ENCODE measurements at places on chromosomes 16 and 17. TPM values are rescaled to one million over a fixed set of nuclear protein-coding genes. Genes with fewer than 3 reads are reported as not detected.
A peak's percentile ranks its signal among the peaks of the same experiment; 100 is the strongest.

- H3K4me1 ChIP-seq: peaks cover 63% of the 10 kb centered on the region
- peaks cover 14% of the 10 kb centered on the region for H3K36me3 ChIP-seq
- peak; percentile 19 for DNase-seq
- H3K27me3 ChIP-seq: no peaks in the 10 kb centered on the region
Observed at GRCh38 chr17:66540131-66540781, 237.8 kb downstream of the PRKCA start.

DNA sequence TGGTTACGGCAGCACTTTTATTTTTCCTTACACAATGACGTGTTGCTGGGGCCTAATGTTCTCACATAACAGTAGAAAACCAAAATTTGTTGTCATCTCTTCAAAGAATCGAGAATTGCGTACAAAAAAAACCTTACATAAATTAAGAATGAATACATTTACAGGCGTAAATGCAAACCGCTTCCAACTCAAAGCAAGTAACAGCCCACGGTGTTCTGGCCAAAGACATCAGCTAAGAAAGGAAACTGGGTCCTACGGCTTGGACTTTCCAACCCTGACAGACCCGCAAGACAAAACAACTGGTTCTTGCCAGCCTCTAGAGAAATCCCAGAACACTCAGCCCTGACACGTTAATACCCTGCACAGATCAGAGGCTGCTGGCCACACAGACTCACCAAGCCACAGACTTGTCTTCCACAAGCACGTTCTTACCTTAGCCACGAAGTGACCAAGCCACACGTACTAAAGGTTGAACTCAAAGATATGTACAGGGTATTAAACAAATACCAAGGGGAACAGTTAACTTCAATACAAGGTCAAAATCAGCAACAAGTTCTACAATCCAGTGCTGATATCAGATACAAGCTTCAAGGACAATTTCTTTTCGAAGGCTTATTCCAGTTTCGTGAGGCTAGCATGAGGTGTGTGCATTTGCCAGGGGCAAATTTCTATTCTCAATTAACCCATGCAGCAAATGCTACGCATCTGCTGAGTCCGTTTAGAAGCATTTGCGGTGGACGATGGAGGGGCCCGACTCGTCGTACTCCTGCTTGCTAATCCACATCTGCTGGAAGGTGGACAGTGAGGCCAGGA, 2.4 kb downstream of the ACTG1 start:
- no peaks in the 10 kb centered on the region for H3K27me3 ChIP-seq
- peaks cover 12% of the 10 kb centered on the region for H3K4me1 ChIP-seq
- H3K27ac ChIP-seq: peak overlapping the region; percentile 86
- DNase-seq: peak; percentile 34
- H3K4me3 ChIP-seq: peak overlapping the region; percentile 97

DNA sequence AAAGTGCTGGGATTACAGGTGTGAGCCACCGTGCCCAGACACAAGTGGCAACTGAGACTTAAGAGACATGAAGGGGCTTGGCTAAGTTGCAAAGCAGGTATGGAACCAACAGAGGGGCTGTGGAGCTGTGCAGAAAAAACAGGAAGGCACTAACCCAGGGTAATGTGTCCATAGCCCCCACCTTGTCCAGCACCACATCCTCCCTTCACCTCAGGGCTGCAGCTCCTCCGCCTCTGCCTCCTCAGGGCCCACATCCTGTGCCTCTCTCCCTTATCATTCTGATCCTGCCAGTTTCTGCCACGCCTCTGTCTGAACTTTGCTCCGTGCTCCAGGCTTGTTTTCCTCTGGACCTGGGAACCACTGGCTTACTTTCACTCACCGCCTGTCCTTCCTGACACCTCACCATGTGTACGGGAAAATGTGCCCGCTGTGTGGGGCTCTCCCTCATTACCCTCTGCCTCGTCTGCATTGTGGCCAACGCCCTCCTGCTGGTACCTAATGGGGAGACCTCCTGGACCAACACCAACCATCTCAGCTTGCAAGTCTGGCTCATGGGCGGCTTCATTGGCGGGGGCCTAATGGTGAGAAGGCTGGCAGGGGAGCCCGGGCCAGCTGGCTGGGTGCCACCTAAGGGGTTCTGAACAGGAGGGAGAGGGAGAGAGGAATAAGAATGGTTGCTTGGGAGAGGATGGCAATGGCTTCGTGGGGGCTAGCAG, at the start of gene TM4SF5:
TSS of gene TM4SF5 (plus strand) at position 368 of the 716 bp plus-strand sequence. CDS start at position 405, 37 bp downstream.
- DNase-seq: peak; percentile 17
- H3K4me1 ChIP-seq: peaks cover 13% of the 10 kb centered on the region
- no peak within 1 kb of the TSS for H3K27ac ChIP-seq
- H3K36me3 ChIP-seq: no peaks in the 10 kb centered on the region
- no peak within 1 kb of the TSS for H3K4me3 ChIP-seq
- peaks cover 7% of the 10 kb centered on the region for H3K27me3 ChIP-seq

DNA sequence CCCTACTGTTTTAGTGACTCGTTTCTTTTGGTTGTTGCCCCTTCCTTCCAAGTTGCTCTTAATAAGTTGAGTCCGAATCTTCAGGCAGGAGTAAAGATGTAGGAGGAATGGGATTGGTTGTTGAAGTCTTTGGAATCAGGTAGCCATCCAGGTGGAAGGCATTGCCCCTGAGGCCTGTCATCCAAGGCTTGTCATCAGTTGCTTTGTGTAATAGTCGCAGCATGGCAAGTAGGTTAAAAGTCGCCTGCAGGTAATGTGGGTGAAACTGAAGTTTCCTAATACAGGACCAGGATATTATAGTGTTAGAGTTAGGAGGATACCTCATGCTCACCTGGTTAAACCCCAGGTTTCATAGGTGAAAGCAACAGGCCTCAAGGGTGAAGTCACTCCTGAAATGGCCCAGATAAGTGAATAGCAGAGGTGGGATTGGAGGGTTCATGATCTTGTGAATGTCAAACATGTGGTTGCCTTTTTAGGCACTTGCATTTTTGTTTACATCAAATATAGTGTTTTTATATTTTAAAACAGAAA, 934 bp downstream of the PCTP start:
- H3K4me1 ChIP-seq: peaks cover 11% of the 10 kb centered on the region
- no peak for DNase-seq
- no peaks in the 10 kb centered on the region for H3K36me3 ChIP-seq

GRCh38 chr17:26818736-26819135, 475.2 kb upstream of the WSB1 start:
- no peaks in the 10 kb centered on the region for H3K4me1 ChIP-seq
- DNase-seq: no peak
- H3K4me3 ChIP-seq: no peak overlapping the region
- no peaks in the 10 kb centered on the region for H3K27me3 ChIP-seq
- no peaks in the 10 kb centered on the region for H3K36me3 ChIP-seq
- H3K27ac ChIP-seq: no peak overlapping the region

- no peaks in the 10 kb centered on the region for H3K36me3 ChIP-seq
- no peak overlapping the region for H3K27ac ChIP-seq
- no peak for DNase-seq
- H3K4me3 ChIP-seq: no peak overlapping the region
- peaks cover 6% of the 10 kb centered on the region for H3K27me3 ChIP-seq
Observed at GRCh38 chr16:2815299-2815771, 1.7 kb upstream of the PRSS21 start.

GRCh38 chr17:50785946-50786570, 18.7 kb upstream of the ANKRD40CL start:
- H3K27me3 ChIP-seq: peaks cover 8% of the 10 kb centered on the region
- no peak overlapping the region for H3K4me3 ChIP-seq
- no peak for DNase-seq
- peaks cover 9% of the 10 kb centered on the region for H3K4me1 ChIP-seq

DNA sequence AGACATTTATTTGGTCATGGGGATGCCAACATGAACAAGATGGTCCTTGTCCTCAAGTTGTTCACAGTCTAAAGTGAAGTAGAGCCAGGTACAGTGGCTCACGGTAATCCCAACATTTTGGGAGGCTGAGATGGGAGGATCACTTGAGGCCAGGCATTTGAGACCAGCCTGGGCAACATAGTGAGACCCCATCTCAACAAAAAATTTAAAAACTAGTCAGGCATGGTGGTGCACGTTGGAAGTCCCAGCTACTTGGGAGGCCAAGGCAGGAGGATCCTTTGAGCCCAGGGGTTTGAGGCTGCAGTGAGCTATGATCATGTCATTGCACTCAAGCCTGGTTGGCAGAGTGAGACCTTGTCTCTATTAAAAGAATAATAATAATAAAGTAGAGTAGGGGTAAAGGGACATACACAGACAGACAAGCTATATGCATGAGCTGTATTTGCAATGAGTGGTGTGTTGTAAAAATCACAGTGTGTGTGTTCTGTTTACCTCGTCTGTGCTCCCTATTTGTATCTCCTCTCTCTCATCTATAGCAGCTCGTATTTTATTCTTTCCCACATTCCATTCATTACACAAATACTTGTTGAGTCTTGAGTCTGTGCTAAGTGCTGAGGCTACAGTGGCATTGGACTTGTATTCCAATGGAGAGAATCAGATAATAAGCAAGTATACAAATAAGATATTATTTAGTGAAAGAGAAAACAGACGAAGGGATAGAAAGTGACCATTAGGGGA, 73.9 kb upstream of the DHX40 start:
- no peak overlapping the region for H3K27ac ChIP-seq
- no peak for DNase-seq
- peaks cover 4% of the 10 kb centered on the region for H3K27me3 ChIP-seq
- H3K4me1 ChIP-seq: no peaks in the 10 kb centered on the region
- no peaks in the 10 kb centered on the region for H3K36me3 ChIP-seq
- no peak overlapping the region for H3K4me3 ChIP-seq

GRCh38 chr17:80894439-80894721, 97.3 kb upstream of the CHMP6 start:
- peaks cover 87% of the 10 kb centered on the region for H3K36me3 ChIP-seq
- H3K4me1 ChIP-seq: peaks cover 77% of the 10 kb centered on the region
- no peak for DNase-seq
- peak overlapping the region; percentile 81 for H3K27ac ChIP-seq
- H3K4me3 ChIP-seq: peak overlapping the region; percentile 72

GRCh38 chr17:83008526-83008925, 70.9 kb upstream of the METRNL start:
- peaks cover 9% of the 10 kb centered on the region for H3K36me3 ChIP-seq
- H3K27ac ChIP-seq: no peak overlapping the region
- H3K4me3 ChIP-seq: no peak overlapping the region
- no peak for DNase-seq
- no peaks in the 10 kb centered on the region for H3K4me1 ChIP-seq
- H3K27me3 ChIP-seq: no peaks in the 10 kb centered on the region

- H3K4me3 ChIP-seq: no peak overlapping the region
- H3K27me3 ChIP-seq: no peaks in the 10 kb centered on the region
Observed at GRCh38 chr17:75822119-75822799, 21.9 kb downstream of the UNC13D start.

Gene PIMREG
- total RNA-seq: 8.4 TPM

Gene TNS4
- total RNA-seq: 12.8 TPM

Gene INCA1
- total RNA-seq: 0.28 TPM

Gene ARMC7
- 7.7 TPM for total RNA-seq

Gene RABEP1
- 66.2 TPM for total RNA-seq

Gene TERF2IP
- total RNA-seq: 72.6 TPM

Gene RHBDF1
- 0.40 TPM for total RNA-seq
